ENCODE measurements at places on chromosomes 1 and 21.

- DNase-seq: no peak
These were observed 2.4 kb upstream of the POGZ start for GRCh38 chr1:151461694-151462093.

DNA sequence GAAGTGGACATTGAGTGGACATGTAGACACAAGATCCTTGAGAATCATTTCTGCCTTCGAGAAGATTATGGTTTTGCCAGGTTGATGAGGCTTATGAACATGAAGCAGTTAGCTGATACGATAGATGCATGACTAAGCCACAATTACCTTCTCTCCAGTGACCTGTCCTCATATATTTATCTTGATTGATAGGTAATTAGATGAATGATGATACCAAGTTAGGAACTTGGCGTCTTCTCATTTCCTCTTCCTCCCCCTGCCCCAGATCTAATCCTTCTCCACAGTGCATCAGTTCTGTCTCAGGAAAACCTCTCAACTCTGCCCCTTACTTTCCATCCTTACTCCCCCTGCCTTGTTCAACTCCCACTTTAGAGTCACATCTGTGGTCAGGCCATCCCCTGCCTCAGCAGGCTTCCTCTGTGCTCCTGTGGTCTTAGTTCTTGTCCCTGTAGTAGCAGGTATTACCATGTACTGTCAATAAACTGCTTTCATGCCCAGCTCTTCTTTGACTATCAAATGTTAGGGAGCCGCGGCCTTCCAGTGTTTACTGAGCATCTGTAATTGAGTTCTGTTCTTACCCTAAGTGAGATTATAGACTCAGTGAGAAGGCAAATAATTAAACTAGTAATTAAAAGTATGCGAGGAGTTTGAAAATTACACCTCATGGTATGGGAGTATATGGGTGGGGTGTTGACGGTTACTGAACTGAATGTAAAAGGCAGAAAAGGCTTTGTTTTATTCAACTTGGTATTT, 5.1 kb downstream of the ST6GALNAC3 start:
- DNase-seq: no peak

DNA sequence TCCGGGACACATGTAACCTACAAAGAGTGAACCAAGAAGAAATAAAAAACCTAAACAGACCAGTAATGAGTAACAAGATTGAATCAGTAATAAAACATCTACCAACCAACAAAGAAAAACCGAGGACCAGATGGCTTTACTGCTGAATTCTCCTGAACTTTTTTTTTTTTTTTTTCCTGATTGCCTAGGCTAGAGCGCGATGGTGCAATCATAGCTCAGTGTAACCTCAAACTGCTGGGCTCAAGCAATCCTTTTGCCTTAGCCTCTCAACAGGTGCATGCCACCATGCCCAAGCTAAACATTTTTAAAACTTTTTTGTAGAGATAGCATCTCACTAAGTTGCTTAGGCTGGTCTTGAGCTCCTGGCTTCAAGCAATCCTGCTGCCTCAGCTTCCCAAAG, 11.2 kb upstream of the FGGY start:
- DNase-seq: no peak

DNA sequence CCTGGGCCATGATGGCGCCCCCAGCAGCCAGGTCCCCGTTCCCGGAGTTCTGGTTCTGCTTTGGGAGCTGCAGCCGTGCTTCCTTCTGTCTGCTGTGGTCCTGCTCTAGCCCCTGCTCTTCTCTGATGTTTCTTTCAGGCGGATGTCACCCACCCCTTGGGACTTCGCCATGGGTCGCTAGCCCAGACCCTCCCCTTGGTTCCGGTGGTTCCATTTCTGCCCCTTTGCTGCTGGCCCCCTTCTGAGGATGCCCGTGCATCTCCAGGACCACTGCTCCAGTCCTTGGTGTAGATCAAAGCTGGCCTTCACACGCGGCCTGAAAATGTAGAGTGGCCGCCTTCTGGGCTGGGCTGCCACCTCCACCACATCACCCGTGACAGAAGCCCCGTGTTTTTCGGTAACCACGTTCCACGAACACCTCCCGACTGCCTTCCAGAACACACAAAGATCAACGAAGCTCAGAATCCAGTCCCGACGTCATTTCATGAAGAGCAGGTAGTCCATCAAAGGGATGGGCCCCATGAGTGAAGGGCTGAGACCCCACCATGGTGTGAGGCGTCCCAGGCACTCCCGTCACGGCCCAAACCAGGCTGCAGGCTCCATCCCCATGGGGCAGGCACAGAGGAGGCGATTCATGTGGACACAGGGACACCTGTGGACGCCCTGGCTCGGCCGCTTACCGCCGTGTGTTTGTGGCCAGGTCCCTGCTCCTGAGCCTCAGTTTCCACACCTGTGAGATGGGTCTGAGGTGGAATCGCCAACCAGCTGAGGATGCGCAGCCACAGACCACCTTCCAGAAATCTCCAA, 24.4 kb downstream of the KRTAP10-1 start:
- DNase-seq: no peak

- no peak for DNase-seq
These were observed 7.7 kb upstream of the ATP1A4 start for GRCh38 chr1:160143695-160144094.

- no peak for DNase-seq
These were observed 82.1 kb downstream of the GFI1 start for GRCh38 chr1:92404661-92405060.

- DNase-seq: no peak
These were observed 28.7 kb downstream of the TMEM200B start for GRCh38 chr1:29094954-29095353.

DNA sequence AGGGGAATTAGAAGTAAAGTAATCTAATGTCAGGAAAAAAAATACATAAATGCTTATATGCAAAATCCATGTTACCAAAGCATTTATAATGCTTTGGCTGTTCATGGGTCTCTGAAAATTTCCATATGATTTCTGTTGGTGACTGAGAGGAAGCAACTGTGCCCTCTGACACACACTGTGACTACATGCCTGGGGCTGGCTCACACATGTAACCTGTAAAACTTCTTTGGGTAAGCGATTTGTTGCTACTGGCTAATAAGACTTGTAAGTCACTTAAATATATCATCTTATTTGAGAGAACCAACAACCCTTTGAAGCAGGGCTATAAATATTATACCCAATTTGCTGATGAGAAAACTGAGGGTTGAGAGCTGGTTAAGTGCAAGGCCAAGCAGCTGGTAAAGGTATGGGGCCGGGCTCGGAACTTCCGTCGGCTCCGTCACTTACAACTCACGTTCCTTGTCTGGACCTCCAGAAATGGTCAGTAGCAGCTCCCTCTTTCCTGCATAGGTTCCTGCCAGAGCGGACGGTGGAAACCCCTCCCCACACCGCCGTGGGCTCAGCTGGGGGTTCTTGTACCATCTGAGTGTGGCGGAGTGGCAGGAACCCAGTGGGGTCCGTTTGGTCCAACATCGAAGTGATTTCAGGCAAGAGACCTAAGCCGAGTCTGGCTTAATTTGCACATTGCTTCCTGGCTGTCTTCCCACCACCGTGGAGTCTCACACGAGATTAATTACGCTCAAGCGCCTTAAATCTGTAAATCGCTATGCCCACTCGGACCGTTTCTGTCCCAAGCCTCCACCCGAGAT, 714 bp downstream of the DFFA start:
- DNase-seq: no peak

GRCh38 chr1:217919683-217920388, 288.7 kb downstream of the SPATA17 start:
- DNase-seq: no peak

DNA sequence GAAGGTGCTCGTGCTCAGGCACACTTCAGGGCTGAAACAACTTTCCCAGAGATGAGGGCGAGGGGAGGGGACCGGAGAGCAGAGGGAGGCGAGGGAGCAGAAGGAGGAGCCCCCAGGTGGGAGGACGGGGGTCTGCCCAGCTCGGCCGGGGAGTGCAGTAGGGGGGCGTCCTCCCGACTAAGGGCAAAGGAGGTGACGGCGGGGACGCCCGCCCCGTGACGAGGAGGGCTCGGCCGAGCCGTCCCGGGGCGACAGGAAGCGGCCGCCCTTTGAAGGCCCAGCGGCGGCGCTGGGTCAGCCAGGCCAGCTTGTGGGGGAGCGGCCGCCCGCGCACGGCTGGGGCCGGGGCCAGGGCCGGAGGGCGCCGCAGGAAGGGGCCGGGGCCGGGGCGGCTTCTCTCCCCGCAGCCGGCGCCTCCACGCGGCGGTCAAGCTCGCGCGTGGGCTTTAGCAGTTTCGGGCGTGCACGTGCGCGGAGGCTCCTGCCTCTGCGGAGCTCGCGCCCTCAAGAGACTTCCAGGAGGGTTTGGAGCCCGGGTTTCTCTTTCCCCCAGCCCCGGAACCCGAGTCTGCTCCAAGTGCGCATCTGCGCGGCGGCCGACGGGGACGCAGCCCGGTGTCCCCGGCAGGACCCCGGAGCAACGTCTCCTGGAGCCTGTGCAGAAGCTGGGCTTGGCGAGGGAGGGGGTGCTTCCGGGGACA, 100.8 kb upstream of the SLC45A1 start:
- DNase-seq: peak; percentile 16

DNA sequence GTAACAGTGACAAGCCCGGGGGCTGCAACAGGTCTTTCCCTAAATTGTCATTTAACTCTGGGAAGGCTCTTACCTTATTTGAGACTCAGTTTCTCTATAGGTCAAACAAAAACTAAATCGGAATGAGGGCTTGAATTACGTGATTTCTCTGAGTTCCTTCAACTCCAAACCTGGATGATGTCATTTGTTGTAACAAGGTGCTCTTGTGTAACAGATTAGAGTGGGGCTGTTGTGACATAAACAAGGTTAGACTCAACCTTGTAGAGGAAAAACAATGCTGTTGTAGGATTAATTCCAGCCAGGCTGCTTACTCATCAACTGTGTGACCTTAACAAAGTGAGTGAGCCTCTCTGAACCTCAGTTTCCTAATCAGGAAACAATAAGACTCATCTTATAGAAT, 74.4 kb downstream of the SUSD4 start:
- no peak for DNase-seq

GRCh38 chr1:57546549-57547330, 122.9 kb upstream of the DAB1 start:
- no peak for DNase-seq

DNA sequence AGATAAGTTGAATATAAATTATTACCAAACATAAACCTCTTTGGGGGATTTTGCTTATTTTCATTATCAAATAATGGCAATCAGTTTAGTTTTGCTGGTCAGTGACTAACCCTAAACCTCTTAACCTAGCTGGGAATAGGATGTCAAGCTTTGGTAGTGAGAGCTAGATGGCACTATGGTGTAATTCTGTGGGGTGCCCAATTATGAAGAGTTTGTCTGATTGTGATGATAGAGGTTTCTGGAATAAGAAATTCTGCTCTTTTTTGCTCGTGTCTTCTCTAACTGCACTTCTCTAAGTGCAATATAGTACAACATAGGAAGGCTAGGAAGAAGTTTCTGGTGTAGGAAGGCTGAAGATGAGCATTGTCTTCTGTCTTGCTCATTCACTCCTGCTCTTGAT, 59.8 kb downstream of the XCL1 start:
- DNase-seq: no peak

- DNase-seq: no peak
These were observed 655.0 kb downstream of the RWDD3 start for GRCh38 chr1:95888941-95889390.

DNA sequence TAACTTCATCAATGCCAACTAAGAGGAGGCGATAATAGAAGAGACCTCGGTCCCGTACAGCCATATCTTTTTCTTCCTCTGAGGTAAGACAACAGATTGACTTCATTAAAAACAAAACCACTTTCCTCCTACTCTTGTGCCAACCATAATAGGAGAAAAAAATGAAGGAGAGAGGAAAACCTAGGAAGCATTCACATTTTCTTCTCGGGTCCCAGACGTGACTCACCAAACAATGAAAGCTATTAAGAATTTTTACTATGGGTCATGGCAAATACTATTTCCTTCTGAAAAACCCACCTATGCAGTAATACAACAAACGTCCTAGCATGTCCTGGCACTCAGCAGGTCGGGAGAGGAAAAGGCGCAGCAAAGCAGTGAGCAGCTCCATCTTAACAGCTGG, 8.6 kb upstream of the BCL2L15 start:
- DNase-seq: no peak

DNA sequence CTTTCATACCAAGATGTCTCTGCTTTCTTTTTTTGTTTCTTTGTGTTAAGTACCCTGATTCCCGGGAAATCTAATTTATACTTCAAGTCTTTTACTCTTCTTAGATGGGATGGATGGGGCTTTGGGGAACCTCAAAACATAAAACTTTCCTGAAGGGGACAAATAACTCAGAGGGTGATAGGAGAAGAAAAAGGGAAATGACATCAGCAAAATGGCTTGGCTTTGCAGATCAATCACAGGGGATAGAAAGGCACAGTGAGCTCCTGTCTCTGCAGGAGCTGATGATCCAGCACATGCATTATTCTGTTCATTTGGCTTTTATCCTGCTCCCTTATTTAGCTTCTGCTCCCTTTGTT, 1.4 kb upstream of the CA14 start:
- DNase-seq: no peak

GRCh38 chr1:205502992-205503391, 1.5 kb upstream of the CDK18 start:
- DNase-seq: no peak

GRCh38 chr1:234866007-234866866, 256.3 kb upstream of the IRF2BP2 start:
- no peak for DNase-seq

GRCh38 chr1:201505503-201505890, 1.4 kb downstream of the CSRP1 start:
- DNase-seq: no peak

GRCh38 chr1:216168546-216168945, 254.7 kb downstream of the USH2A start:
- no peak for DNase-seq

GRCh38 chr1:106768077-106768476, 288.4 kb upstream of the PRMT6 start:
- DNase-seq: no peak

DNA sequence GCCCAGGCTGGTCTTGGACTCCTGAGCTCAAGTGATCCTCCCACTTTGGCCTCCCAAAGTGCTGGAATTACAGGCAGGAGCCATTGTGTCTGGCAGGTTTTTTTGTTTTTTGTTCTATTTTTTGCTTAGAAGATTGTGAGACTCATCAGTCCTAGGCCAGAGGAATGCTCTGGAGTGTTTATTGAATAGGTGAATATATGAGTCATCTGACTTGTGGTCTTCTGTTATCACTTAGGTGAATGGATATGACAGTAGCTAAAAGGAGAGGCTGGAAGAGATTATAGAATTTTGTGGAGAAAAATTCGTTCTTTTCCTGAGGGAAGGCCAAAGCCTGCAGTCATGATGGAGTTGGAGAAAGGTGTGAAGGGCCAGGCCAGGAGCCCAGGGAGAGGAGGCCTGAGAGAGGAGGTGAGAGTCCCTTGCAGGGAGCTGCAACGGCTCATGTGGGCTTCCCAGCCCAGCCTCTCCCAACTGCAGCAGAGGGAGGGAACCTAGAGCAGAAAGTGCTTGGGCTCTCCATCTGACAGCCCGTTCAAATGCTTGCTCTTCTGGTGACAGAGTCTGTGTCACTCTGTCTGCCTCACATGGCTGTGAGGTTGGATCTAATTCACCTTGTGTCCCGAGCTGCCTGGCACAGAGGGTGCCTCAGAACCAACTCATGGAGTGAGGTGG, 31.6 kb upstream of the ACOT11 start:
- no peak for DNase-seq

DNA sequence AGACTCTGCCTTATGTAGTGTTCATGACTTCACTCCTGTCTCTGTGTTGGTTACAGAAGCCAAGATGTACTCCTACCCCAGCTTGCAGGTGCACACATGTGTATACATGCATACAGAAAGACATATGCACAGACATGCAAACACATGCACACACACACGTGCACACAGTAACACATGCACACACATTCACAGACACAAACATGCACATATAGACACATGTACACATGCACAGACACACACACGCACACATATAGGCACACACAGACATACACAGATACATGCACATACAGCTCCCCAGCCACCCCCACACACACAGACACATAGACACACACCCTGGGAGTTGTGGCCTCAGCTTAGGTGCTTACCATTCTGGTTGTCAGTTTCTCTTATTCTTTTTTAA, 362.6 kb upstream of the C1orf174 start:
- no peak for DNase-seq
